Tibial artery (tissue), 4 donors: ENCODE measurements at places on chromosomes 1 and 21.
A peak's percentile ranks its signal among the peaks of the same experiment; 100 is the strongest.

DNA sequence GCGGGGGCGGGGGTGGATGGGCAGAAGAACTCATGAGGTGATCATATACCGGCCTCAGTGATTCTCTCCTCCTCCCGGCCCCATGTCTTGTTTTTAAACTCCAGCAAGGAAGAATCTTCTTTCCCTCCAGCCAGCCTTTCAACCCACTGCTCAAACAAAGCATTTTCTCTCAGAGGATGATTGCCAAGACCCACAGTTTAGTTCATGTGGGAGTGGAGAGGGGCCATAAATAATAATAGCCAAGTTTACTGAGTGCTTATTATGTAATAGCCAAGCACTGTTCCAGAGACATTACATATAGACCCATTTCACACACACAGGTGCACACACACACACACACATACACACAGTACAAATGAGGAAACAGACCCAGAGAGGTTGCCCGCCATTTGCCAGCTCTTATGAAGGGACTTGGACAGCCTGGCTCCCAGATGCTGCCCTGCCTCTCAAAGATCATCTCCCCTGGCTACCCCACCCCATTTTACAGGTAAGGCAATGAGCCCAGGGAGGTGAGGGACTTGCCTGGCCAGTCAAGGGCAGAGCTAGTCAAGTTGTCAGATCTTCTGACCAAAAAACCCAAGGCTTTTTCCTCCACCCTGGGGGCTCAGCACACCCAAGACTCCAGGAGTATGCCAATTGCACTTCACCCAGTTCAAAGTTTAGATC is 18.0 kb upstream of the BCAR3 start:
- DNase-seq: no peak

DNA sequence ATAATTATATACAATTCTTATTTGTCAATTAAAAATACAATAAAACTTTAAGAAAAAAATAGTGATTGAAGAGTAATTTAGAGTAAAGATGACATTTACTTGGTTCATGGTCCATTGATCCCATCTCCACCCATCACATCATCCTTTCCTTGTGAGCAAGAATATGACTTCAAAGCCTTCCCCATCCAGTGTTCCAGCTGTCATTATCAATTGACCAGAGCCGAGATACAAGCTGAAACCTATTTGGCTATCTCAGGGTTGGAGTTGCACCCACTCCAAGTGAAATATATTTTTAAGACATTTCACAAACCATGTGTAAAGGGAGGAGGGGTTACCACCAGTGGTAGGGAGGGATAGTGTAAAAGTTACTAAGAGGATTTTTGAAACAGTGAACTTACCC is 428.9 kb upstream of the C1orf87 start:
- DNase-seq: no peak

DNA sequence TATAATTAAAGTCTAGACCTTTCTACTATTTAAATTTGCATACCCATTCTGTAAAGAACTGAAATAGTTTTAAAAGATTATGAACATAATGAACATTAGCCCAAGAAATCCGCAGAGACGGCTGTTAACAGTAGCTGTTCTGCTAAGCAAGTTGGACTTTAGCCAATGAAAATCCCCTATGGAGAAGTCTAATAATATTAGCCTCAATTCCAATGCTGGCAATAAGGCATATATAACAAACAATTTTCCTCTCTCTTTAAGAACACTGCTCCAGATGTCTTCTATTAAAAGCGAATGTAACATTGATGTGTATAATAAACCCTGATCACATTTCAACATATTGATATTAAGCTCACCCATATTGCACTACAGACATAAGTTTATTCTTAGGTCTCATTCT is 221.3 kb upstream of the KCTD3 start:
- DNase-seq: no peak

- DNase-seq: no peak
These were observed 192.2 kb downstream of the ROR1 start for GRCh38 chr1:63966016-63966415.

DNA sequence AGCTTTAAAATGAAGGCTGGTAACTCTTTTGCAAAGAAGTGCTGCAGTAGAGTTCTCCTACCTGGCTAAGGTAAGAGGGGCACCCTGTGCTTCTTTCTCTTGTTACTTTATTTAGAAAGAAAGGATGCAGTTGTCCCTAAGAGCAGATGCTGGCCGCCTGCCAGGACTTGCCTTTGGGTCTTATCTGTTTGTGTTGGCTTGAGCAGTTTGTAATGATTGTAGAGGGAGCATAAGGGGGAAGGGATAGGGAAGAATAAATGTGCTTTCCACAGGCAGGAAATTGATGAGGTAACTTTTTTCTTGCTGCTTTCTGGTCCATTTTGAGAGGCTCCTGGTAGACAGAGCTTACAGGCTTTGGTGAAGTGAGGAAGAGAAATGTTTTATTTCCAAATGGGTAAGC is 229.6 kb downstream of the HHAT start:
- DNase-seq: no peak

GRCh38 chr1:210650403-210650802 is 321.7 kb downstream of the HHAT start:
- no peak for DNase-seq

DNA sequence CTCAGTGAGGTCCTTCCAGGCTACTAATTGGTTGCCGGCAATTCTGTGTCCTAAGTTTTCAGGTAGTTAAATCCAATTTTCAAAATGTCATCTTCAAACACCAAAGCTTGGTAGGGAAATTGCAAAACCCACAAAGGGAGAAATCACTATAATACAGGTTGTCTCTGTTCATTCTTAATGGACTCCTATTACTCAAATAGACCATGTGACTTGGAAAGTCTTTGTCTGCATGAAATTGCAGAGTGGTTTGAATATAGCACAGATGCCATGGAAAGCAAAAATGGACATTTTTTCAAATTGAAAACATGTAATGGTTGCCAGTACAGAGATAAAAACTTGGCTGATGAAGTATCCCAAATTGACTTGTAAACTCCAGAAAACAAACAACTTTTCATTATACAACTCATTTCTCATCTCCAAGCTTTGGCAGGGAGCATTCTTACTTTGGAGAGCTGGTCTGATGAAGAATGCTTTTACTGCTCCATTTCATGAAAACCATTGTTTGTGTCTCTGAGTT is 169.5 kb upstream of the PKN2 start:
- no peak for DNase-seq

DNA sequence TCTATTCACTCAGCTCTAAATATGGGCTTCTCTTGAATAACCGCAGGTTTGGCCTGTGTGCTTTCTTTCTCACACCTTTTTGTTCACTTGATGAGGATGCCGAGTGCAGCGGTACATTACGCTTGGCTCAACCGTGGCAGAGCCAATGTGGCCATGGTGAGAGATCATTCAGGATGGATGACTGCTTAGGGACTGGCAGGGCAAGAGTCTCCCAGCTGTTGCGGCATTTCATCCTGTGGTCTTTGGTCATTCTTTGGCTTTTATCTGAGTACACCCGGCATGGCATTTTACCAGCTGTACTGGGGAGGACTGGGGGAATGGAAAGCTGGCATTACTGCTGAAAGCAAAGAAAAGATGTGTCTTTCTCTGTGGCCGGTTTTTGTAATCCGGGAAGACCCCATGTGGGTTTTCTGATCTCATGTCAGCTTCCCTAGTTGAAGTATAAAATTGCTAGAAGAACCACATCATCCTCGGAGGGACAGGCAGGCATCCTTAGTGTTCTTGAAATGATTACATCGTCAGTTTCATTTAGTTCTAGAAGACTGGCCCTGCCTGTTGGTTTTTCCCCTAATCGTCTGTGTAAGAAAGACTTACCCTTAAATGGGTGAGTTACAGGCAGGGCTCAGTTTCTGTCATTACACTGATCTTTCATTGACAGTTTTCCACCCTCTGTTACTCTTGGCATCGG is 15.1 kb downstream of the PCP4 start:
- DNase-seq: no peak

DNA sequence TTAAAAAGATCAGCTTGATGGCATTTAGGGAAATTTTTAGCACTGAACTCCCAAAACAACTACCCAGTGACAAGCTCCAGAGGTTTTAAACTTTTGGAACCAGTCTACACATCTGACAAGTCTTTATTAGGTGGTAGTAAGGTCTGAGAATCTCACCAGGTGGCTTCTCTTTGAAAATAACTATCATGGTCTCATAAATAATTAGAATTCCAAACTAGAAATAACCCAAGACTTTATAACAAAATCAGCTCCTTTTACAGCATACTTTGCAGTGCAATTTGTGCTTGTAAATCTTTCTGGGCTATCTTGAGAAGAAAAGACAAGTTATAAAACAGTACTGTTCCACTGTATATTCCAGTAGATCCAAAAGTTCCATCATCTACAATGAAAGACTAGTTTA is 108.7 kb downstream of the LTN1 start:
- no peak for DNase-seq

DNA sequence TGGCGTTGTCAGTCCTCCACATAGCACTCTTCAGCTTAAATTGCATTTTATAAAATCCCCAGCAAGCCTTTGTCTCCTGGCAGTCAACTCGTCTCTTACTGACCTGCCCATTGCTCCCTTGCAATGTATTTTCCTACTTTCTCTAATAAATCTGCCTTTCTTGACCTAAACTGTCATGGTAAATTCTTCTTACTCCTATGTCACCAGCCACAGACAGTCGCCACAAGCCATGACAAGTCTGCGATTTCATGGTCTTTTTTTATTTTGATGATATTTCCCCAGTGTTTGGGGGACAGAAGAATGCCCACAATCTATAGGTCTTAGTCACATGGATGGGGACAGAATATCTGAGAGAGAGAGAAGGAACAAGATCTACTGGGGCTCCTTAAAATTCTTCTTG is 8.4 kb downstream of the IFNAR2 start:
- DNase-seq: no peak

DNA sequence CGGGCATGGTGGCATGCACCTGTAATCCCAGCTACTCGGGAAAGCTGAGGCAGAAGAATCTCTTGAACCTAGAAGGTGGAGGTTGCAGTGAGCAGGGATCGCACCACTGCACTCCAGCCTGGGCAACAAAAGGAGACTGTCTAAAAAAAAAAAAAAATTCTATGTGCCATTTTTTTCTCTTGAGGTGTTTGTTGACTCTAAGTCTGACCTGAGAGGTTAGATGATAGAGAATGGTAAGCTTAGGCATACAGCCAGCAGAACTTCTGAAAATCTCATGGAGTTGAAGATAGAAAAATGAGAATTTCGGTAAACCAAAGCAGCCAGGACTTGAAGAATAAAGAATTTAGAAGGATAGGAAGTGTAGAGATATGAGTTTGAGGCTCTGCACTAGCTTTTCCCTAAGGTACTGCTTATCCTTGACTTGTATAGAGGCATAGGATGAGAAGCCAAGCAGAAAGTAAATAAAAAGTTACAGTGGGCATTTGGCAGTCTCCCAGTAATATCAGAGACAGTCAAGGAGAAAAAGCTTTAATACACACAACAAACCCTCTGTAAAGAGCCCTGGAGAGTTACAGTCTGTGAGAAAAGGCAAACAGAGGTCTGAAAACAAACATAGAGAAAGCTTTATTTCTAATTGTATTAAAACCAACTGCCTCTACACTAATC is 24.3 kb downstream of the F13B start:
- no peak for DNase-seq

GRCh38 chr1:193971595-193971994 is 785.2 kb upstream of the B3GALT2 start:
- DNase-seq: no peak

- DNase-seq: no peak
These were observed 2.9 kb upstream of the OBSCN start for GRCh38 chr1:228204958-228205357.

- DNase-seq: peak; percentile 72
These were observed 26.4 kb upstream of the IGSF3 start for GRCh38 chr1:116693759-116694480.

- no peak for DNase-seq
These were observed 1152.0 kb upstream of the B3GALT2 start for GRCh38 chr1:194338241-194338948.

GRCh38 chr1:110390692-110391245 is at the start of gene SLC16A4:
Gene SLC16A4 (minus strand): TSS chr1:110391026. CDS start chr1:110389323, 1,703 bp downstream.
- no peak for DNase-seq

DNA sequence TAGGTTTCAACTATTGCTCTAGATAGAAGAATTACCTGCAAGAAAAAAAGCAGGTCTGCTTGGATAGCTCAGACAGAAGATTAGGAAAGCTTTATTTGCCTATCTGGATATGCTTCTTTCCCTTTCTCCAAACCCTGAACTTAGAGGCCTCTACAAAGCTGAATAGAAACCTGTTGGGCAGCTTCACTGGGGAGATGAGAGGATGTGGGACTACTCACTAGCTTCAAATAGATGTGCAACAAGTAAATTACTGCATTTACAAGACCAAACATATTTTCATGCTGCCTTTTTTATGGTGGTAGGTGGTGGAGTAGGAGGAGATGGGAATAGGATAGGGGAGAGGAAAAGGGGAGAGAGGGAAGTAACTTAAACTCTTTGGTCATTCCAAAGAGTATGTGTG is 6.4 kb downstream of the CLCA2 start:
- DNase-seq: no peak

DNA sequence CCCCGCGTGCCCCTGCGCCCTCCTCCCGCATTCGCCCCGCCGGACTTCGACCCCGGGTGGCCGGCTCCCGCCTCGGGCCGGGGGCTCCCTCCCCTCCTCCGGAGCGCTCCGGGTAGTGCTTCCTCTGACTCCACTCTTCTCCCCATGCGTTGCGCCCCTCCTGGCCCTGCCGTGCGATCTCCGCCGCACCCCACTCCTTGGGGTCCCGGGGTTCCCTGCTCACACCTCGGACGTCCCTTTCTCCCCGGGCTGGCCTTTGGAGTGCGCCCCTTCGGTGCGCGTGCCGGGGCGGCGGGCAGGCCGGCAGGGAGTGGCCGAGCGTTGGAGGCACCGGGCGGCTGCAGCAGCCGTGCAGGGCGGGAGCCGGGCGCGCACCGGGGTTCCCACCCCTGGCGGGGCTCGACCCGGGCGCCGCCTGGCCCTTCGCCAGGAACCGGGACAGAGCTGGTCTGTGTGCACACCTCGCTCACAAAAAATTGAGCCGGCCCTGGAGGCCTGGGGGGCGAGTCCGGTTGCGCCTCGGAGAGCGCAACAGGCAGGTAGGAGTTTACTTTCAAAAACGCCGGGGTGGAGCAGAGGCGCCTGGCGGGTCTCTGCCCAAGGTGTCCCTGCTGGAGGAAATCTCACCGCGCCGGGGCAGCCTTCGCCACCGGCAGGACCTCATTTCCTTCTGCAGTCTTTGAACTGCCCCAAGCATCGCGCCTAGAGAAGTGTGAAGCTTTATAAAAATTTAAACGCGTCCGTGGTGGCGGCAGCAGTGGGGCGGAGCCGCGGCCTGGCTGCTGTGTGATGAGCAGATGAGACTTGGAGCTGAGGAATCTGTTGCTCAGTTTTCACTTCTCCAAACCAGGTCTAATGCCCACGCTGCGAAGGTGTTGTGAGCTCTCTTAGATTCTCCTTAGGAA is 650 bp downstream of the VANGL1 start:
- DNase-seq: peak; percentile 68

- DNase-seq: peak; percentile 87
These were observed 39.9 kb upstream of the SRSF10 start for GRCh38 chr1:24020025-24020424.

- peak; percentile 46 for DNase-seq
These were observed 159.8 kb downstream of the RUNX1 start for GRCh38 chr21:34889320-34889675.

- no peak for DNase-seq
These were observed 214.9 kb downstream of the GABPA start for GRCh38 chr21:25949701-25950100.
